WTC11 (cell line): ENCODE measurements at places on chromosomes 16 and 17.

- DNase-seq = no peak
Measured at GRCh38 chr17:49390548-49391324, 23.9 kb downstream of the PHB1 start.

DNA sequence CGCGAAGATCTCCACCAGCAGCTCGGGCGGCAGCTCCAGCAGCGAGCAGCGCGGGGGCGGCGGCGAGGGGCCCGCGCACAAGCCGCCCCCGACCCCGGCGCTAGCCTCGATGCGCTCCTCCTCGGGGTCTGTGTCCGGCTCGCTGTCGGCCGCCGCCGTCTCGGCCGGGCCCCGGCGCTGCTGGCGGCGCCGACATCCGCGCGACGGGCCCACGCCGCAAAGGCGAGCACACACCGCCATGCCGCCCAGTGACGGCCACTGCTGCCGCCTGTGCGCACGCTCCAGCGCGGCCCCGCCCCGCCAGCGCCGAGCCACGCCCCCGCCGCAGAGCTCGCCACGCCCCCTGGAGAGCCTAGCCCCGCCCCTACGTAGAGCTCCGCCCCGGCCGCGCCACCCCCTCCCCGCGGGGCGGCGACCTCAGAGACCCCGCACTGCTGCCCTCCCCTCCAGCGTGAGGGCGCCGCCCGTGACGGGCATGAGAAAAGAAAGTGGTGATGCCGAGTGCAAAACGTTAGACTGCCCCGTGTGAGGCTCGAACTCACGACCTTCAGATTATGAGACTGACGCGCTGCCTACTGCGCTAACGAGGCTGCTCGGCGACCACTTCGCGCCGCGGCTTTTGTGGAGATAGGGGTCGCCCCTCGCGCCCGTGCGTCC, at the start of gene FBXO31:
FBXO31 (minus strand) TSS at position 272 of the 657 bp plus-strand sequence; CDS start at position 240, 32 bp downstream.
- peak; percentile 88 for DNase-seq

GRCh38 chr17:79832218-79833109, 6.8 kb downstream of the CBX4 start:
- DNase-seq = peak; percentile 58

DNA sequence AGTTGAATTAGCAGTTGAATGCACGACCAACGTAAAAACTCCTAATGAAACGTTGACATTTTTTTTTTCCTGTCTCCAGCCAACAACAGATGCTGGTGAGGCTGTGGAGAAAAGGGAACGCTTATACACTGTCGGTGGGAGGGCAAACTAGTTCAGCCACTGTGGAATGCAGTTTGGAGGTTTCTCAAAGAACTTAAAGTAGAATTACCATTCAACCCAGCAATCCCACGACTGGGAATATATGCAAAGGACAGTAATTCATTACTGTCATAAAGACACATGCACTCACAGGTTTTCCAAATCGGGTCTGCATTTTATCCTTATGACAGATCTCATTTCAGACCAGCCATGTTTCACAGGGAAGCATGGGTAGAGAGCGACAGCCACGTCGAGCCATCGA, 3.5 kb upstream of the WFDC1 start:
- DNase-seq = no peak

GRCh38 chr17:78132084-78132676, 1.6 kb downstream of the TMC8 start:
- peak; percentile 61 for DNase-seq

DNA sequence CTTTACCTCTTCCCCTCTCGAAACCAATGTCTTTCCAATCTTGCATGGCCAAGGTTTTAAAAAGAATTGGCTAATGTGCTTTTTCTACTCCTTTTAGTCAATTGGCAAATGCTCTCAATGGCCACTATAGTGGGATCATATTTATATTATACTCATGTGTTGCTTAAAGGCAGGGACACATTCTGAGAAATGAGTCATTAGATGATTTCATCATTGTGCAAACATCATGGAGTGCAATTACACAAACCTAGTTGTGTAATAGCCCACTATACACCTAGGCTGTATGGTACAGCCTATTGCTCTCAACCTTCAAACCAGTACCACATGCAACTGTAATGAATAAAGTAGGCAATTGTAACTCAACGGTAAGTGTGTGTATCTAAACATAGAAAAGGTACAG, 180.9 kb downstream of the HS3ST3A1 start:
- no peak for DNase-seq

DNA sequence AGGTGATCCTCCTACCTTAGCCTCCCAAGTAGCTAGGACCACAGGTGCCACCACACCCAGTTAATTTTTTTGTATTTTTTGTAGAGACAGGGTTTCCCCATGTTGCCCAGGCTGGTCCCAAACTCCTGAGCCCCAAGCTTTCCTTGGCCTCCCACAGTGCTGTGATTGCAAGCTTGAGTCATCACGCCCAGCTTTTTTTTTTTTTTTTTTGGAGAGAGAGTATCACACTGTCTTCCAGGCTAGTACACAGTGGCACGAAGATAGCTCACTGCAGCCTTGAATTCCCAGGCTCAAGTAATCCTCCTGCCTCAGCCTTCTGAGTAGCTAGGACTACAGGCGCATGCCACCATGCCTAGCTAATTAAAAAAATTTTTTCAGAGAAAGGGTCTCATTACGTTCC, 27.2 kb downstream of the HEATR9 start:
- no peak for DNase-seq

DNA sequence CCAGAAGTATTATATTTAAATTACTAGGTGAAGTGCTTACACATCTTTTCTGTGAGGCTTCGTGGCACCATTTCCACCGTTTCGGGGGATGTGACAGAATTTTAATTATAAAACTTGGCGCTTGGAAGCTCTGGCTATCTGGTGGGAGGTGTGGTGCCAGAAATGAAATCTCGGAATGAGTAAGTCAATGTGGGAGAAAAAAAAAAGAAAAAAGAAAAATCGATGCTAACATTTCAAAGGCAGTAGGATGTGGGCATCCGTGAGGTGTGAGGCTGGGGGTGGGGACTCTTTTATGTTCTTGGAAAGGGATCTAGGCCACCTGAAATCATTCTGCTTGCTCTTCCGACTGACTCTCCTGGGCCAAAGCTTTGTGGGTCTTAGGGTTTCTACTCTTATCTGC, 21.9 kb downstream of the CPPED1 start:
- no peak for DNase-seq

DNA sequence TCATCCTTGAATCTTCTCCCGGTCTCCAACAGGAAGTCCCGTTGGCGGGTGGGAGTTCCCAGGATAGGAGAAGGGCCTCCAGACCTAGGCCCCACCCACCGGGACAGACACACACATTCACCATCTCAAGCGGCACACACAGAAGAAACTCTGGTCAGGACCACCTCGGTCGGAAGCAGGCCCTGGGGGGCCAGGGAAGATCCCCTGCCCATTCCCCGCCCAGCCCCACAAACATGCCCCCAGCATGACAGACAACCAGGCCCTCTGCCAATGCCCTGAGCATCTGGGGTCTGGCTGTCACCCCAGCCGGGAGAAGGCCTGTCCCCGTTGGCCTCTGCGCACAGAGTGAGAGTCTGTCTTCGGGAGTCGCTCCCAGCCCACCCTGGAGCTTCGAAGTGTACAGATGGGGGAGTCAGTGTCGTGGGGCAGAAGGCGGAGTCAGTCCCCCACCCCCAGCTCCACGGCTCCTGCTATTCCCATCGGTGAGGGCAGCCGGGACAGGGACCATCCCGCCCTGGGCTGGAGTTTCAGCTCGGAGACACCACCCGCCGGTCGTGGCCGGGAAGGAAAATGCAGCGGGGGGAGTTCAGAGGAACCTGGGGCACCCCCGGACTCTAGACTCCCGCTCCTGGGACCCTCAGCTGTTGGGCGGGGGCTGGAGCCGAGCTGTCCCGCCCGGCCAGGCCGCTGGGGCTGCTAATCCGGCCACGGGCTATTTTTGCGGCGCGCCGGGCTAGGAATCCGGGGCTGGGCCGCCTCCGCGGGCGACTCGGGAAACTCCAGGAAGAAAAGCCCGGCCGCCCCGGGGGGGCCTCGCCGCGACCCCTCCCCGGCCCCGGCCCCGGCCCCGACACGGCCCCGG, 660 bp downstream of the RHBDF1 start:
- DNase-seq = peak; percentile 78

DNA sequence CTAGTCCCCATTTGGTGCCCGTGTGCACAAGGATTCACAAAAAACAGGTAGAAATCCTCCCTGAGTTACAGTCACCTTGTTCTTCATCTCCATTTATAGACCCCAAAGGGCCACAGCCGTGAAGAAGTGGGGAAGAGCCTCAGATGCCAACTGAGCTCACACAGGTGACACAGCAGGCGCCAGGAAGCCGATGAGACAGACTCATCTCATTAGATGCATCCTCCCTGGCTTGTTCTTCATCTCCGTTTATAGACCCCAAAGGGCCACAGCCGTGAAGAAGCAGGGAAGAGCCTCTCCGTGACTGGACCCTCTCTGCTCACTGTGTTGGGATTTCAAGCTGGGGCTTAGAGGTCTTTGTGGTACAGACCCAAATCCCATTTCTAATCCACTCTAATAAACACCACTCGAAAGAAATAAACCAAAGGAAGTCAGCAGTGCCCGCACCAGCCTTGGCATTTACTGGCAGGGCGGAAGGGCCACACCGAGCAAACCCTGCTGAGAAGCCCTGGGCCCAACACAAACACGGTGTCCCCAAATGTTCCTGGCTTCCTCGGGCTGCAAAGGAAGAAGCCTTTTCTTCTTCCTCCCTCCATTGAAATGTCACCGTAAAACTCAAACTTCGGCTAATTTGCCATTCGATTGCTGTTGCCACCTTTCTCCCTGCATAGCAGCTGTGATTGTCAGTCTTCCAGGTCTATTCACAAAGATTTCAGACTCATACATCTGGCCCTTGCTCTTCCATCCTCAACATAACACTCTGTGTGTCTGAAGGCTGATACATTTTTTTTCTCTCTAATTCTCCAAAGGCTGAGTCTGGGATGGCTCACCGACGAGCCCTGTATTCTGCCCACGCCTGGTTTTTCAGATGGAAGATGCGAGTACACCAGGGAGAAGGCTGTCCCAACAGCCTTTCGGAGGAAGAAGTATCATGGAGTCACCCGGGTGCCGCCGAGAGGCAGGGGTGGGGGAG, 44.9 kb upstream of the DOC2B start:
- no peak for DNase-seq

DNA sequence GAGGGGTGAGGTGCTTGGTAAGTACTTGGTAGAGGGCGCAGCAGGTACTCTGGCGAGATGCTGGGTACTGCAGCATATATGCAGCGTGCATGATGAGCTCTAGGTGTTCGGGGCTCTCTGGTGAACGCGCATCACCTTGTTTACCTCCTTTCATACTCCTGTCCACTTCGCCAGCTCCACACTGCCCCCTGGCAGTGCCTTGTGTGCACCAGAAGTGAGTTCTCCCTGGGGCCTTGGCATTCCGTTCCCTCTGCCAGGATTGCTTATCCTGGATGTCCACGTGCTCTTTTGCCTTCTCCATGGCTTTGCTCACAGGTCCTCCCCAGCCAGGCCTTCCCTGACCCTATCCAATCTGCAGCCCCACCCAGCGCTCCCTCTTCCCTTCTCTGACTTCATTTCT, 154.2 kb downstream of the MRM1 start:
- DNase-seq = peak; percentile 77

- DNase-seq = no peak
Measured at GRCh38 chr16:57911743-57912142, 59.2 kb downstream of the CNGB1 start.

- DNase-seq = no peak
Measured at GRCh38 chr17:80445007-80445725, 30.2 kb downstream of the ENDOV start.

GRCh38 chr16:49806446-49806845, 49.5 kb downstream of the ZNF423 start:
- no peak for DNase-seq

DNA sequence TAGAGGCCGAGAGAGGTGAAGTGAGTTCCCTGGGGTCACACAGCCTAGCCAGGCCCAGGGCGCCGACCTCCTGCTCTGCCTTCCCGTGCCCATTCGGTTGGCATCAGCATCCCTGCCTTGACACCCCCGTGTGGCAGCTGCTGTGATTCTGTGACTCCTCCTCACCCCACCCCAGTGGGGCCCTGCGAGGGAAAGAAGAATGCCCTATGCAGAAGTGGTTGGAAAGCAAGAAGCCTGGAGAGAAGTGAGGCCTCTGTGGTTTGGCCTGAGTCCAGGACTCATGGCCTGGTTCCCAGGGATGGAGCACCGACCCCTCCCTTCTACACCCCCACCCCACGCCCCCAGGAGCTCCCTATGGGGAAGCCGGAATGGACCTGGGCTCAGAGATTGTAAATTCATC, 296.2 kb downstream of the SEC14L1 start:
- DNase-seq = no peak

DNA sequence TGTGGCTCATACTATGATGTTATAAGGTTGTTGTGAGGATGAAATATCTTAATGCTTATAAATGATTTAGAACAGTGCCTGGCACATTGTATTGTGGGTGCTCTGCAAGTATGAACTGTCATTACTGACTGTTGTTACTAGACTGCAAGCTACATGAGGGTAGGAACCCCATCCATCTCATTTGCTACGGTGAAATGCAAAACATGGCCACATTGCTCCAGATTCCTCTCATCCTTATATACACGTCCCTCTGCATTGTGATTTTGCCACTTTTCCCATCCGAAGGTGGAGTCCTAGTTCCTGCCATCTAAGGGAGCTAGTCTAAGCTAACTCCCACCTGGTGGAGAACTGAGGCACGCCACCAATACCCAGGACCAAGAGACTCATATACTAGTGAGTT, 29.8 kb downstream of the HSBP1 start:
- no peak for DNase-seq

GRCh38 chr16:1283296-1283695, 26.1 kb upstream of the UBE2I start:
- no peak for DNase-seq

DNA sequence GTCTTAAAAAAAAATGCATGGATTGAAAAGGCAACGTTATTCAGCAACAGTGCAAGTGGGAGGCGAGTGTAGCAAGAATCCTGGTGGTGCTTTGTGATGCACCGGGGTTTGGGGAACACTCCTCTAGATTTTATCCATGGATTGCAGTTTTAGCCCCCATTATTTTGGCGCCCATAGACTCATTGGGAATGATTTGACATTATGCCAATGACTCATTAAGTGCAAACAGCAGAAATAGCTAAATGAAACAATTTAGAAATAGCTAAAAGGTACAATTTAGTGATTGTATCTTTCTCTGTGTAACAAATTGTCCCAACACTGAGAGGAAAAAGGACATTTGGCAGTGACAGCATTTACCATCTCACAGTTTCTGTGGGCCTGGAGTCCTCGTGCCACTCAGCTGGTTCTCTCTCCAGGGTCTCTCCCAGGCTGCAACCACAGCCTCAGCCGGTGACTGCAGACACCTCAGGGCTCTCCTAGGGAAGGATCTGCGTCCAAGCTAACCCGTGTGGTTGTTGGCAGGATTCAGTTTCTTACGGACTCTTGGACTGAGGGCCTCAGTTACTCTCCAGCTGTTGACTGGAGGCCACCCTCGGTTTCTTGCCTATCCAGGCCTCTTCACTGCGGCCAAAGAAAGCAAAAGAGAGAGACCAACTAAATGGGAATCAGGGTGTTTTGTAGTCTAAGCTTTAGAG, 398.7 kb downstream of the SNX29 start:
- DNase-seq = no peak

GRCh38 chr17:42895185-42895555, 5.4 kb upstream of the G6PC1 start:
- DNase-seq = no peak

- no peak for DNase-seq
Measured at GRCh38 chr16:27712251-27712711, 162.3 kb downstream of the KATNIP start.
